ENCODE measurements at places on chromosomes 1 and 21. TPM values are rescaled to one million over a fixed set of nuclear protein-coding genes. Genes with fewer than 3 reads are reported as not detected.

DNA sequence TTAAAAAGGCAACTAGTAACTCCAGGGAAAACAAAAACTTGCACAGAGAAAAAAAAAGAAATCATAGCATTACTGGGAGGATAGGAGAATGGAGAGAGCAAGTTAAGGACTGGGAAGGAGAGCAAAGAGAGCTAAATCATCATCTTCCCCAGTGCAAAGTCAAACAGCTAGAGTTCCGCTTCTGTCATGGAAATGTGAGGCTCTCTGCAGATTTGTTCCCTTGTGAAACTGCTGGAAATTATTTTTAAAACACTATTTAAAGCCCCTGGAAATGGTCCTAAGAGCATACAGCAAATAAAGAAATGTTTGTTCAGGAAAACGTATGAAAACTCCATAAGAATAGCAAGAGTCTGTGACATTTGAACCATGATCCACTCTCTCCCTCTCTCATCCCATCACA, 64.6 kb downstream of the CAMK2N1 start:
- no peak for DNase-seq

- DNase-seq, result peak; percentile 88
These were observed 122.2 kb downstream of the KCNN3 start for GRCh38 chr1:154747740-154748404.

GRCh38 chr21:45410151-45410864, 5.3 kb downstream of the COL18A1 start:
- no peak for DNase-seq

- no peak for DNase-seq
These were observed 19.8 kb downstream of the ADGRB2 start for GRCh38 chr1:31744165-31744888.

DNA sequence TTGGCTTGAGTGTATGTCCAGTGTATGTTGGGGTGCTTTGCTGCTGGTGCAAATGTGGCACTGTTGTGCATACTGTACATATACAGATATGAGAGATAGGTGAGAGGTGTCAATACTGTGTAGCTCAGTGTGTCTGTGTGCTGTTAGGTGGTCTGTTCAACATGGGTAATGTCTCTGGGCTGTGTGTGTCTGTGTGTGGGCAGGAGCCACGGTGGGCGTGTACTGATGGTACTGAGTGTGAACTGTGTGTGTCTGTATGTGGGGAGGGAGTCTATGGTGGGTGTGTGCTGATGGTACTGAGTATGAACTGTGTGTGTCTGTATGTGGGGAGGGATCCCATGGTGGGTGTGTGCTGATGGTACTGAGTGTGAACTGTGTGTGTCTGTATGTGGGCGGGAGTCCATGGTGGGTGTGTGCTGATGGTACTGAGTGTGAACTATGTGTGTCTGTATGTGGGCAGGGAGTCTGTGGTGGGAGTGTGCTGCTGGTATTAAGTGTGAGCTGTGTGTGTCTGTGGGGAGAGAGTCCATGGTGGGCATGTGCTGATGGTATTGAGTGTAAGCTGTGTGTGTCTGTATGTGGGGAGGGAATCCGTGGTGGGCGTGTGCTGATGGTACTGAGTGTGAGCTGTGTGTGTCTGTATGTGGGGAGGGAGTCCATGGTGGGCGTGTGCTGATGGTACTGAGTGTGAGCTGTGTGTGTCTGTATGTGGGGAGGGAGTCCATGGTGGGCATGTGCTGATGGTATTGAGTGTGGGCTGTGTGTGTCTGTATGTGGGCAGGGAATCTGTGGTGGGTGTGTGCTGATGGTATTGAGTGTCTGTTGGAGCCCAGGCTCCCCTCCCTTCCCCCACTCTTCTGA, 32.2 kb upstream of the FOXO6 start:
- DNase-seq, result no peak

DNA sequence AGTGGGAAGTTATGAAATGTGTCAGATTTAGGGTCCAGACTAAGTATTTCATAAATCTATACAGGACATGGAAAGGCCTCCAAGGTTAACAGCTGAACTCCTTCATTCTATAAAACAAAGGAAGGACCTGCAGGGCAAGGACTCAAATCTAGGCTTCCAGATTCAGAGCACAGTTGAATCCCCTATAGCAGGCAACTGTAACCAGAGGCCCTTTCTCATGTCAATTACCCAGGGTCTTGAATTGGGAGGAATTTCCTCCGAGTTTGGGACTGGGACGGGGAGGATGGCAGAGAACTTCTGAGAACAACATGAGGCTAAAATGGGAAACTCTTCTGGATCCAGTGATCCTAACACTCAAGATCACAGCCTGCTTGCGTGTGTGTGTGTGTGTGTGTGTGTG, 112.9 kb upstream of the BEND5 start:
- no peak for DNase-seq

DNA sequence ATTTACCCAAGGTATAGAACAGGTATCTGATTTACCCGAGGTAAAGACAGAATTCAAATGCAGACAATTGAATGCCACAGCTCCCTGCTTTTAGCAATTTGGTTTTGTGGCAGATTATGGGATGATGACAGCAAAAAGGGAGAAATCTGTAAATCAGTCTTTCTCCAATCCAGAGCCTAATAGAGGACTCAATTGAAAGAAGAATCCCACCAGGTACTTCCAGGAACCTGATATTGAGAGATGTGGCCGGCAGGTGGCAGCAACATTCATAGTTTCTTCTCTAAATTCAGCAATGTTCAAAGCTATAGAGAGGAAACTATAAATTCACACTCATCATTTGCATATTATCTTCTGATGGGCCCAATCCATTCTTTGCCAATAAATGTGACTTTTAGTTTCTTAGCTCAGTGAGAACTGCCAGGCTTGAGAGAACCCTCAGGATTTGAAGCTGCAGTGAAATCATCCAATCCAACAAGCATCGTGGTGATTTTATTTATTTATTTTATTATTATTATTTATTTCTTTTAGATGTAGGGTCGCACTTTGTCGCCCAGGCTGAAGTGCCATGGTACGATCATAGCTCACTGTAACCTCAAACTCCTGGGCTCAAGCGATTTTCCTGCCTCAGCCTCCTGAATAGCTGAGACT, 9.8 kb upstream of the PHACTR4 start:
- DNase-seq, result peak; percentile 95

DNA sequence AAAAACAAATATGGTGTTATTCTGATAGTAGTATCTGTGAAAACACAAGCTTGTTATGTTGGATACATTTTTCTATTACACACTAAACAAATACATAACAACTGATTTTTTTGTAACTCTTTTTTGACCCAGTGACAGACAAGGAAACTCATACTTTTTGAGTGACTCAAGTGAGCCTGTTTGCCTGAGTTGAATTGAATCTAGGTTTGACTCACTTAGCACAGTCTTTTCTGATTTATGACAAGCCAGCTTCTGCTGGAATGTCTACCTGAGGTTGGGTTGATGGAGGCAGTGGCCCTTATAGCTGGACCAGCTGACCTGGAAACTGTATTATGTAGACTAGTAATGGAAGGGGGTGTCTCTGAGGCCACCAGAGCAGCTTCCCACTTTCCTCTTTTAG, 4.2 kb upstream of the CLCA4 start:
- DNase-seq, result no peak

DNA sequence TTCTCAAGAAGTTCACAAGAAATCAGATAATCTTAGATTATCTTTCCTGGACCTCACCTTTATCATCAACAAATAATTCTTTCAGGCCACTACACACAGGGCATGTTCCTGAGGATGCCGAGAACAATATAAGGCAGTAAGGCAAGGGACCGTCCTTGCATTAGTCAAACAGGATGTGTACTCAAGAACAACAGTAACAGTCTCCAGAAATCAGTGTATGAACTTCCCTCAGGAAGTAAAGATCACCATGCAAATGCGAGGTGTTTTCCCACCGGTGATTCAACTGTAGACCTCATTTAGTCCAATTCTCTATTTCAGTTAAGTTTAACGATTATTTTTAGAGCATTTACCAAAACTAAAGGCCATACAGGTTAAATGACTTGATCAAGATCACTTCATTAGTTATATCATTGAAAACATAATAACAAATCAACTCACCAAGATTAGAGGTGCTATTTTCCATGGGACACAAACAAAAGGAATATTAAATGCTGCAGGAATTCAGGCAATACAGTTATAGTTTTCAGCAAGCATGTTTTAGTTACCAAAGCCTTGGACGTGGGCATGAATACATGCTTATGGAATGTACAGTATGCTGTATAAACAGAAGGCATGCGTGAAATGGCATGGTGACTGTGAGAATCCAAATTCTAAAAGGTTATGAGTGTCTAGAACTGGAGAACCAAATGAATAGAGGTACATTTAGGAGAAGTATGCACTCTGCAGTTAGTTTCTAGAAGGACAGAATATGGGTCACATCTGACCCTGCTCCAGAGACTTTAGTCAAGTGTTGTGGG, 145.2 kb downstream of the TNR start:
- no peak for DNase-seq

DNA sequence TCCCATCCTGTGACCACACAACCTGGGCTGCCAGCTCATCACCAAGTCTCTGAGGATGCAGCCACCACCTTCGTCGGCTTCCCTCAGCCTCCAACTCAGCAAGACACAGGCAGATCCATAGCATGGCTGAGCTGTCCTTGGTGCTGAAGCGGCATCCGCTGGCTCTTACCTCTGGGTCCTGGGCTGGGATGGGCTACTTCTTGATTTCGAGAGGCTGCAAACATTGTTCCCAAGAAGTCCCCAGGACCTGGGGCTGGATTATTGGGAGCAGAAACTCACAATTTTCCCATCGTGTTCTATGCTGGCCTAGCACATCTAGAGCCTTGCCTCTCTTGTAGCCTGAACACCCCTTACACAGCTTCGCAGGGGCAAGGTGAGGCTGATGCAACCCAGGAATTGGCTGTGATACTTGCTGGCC, 24.9 kb upstream of the C1QA start:
- no peak for DNase-seq

Gene BMP8B
- total RNA-seq, result 2.2 TPM
